Stimulated activated CD4-positive, alpha-beta T cell treated with anti-CD3 and anti-CD28 coated beads, Interleukin-15, amount 100 ng/mL, for 1 hour (primary cell): ENCODE measurements at places on chromosomes 5 and 9.

GRCh38 chr5:113663879-113664541, 150.5 kb downstream of the YTHDC2 start:
- no peak for DNase-seq

DNA sequence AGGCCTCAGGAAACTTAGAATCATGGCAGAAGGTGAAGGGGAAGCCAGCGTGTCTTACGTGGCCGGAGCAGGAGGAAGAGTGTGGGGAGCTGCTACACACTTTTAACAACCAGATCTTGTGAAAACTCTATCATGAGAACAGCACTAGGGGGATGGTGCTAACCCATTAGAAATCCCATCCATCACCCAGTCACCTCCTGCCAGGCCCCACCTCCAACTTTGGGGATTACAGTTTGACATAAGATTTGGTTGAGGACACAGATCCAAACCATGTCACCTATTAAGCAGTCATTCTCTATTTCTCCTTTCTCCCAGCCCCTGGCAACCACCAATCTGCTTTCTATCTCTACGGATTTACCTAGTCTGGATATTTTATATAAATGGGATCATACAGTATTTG, 26.9 kb downstream of the PBX3 start:
- DNase-seq, result no peak

GRCh38 chr5:4758550-4758949, 381.6 kb upstream of the ADAMTS16 start:
- DNase-seq, result no peak

GRCh38 chr5:14186059-14186830, 43.1 kb downstream of the TRIO start:
- DNase-seq, result no peak

GRCh38 chr5:44396312-44396711, 7.1 kb upstream of the FGF10 start:
- no peak for DNase-seq

- DNase-seq, result no peak
Observed at GRCh38 chr9:38046661-38047300, 22.2 kb downstream of the SHB start.

DNA sequence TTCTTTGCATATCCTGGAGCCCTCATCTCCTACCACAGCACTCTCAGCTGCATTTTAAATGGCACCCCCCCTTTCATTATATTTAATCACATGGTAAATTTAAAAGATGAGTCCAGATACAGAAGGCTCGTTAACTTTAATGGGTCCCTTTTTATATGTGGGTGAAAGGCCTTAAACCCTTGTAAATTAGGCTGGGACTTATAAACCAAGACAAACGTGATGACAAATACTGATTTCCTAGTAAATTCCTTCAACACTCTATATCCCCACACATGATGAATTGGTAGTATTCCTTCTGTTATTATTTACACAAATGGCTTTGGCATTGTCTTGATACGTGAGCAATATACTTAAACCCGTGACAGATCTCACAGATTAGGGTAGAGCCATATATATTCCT, 210.6 kb downstream of the CAAP1 start:
- no peak for DNase-seq

- DNase-seq, result no peak
Observed at GRCh38 chr5:107300721-107301327, 369.9 kb downstream of the EFNA5 start.

GRCh38 chr5:112333331-112333781, 85.7 kb downstream of the EPB41L4A start:
- no peak for DNase-seq

DNA sequence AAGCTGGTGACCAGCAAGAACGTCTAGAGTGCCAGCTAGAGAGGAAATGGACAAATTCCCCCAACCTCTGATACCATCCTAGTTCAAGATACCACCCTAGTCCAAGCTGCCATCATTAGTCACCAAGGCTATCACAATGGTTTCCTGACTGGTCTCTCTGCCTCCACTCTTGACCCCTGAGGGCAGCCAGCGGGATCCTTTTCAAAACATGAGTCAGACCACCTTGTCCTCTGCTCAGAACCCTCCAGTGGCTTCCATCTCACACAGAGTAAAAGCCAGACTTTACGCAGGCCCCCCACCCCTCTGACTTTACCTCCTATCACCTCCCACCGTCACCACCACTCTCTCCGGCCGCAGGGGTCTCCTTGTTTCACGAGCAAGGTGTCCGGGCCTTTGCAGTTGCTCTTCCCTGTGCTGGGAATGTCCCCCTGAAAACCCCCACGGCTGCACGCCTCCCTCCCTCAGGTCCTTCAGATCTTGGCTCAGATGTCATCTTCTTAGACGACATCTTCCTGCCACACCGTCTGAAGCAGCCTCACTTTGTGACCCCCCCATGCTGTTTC, 42.2 kb upstream of the FBXW11 start:
- no peak for DNase-seq

DNA sequence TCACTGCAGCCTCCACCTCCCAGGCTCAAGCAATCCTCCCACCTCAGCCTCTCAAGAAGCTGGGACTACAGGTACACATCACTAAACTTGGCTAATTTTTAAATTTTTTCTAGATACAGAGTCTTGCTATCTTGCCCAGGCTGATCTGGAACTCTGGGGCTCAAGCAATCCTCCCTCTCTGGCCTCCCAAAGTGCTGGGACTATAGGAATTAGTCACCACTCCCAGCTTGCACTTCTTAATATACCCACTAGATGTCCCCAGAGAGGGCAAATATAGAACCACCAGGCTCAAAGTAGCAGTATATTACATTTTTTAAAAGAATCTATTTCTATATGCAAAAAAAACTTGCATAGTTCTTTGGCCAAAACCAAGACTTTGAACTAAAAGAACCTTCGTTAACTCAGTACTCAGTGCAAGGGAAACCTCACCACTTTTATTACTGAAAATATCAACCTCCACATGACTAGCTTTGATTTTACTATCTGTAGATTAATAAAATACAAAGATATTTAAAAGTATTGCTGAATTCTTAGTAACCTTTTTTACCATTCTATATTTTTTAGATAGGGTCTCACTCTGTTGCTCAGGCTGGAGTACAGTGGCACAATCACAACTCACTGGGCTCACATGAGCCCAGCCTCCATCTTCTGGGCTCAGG, 25.8 kb upstream of the HSD17B3 start:
- no peak for DNase-seq

GRCh38 chr5:141374627-141375026, 936 bp downstream of the PCDHGA6 start:
- no peak for DNase-seq

DNA sequence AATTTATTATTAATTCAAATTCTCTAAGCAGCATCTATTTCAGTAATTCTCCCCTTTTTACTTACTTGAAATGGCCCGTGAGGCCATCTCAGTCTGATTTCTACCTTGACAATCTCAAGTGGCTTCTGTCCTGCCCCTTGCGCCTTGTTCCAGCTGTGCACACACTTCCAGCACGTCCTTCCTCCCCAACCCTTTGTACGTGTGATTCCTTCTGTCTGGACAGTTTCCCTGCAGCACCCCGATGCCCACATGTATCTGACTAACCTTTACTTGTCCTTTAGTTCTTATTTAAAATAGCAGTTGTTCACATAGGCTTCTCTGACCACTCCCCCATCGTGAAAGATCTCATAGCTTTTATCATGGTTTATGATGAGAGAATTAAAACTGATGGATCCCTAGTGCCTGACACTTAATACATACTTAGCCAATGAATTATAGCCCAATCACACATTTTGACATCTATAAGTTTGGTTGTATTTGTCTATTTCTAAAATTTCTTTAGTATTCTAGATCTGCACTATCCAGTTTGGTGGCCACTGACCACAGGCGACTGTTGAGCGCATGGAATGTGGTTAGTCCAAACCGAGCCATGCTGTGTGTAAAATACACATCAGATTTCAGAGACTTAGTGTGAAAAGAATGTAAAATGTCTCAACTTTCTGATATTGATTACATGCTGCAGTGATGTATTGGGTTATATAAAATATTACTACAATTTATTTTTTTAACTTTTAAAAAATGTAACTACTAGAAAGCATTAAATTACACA, 14.3 kb downstream of the ZBTB34 start:
- DNase-seq, result no peak

DNA sequence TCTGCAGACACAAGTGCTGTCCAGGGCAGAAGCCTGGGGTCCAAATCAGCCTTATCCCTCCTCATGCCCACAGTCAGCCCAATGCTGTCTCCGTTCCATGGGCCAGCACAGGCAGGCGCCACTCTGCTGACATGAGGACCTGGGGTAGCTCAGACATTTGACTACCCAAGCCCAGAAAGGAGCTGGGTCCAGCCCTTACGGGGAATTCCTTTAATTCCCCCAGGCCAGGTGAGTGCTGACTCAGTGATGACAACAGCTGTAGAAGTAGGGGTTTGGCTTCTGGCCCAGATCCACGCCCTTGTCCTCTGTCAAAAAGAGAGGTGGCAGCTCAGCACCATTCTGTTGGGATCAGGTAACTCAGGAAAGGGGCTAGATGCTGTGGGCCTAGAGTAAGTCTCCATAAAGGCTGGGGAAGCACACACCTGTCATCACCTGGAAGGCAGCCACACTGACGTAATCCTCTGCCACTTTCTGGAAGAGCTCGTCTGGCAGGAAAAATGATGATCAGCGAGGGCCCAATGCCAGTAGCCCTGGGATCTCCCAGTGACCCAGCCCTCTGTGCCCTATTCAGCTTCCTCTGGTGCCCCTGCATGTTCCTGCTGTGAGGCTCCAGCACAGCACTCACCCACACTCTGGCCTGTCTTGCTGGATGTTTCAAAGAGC, 1.9 kb downstream of the RAB24 start:
- DNase-seq, result no peak

GRCh38 chr5:150519560-150519945, 11.6 kb downstream of the NDST1 start:
- no peak for DNase-seq

DNA sequence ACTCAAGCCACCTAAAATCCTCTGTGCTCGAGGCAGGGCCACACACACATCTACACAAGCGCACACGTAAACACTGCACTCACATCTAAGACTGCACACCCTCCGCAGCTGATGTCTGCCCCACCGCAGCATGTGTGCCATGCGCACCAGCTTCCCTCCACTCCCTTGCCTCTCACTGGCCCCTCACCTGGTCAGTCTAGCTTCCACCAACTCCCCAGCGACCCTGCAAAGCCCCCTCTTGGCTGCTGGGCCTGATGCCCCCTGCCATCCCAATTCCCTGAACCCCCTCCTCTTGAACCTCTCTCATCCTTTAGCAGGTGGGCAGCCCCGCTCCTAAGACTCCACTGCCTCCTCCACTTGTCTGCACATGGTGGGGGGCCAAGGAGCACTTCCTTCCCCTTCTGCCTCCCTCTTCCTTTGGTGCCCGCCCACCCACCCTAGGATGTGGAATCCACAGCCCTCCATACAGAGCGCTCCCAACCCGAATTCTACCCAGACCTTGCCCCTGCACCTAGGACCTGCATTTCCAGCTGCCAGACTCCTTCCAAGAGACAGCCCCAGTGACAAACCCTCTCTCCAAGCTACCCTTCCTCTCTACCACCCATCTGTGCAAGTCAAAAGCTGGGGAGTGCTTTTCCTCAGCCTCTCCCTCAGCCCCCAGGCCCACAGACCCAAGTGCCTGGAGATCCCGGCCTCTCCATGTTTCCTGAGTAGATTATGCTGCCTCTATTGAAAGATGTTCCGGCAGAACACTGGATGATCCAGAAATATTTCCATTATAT, 23.9 kb downstream of the ADAMTS2 start:
- DNase-seq, result no peak

DNA sequence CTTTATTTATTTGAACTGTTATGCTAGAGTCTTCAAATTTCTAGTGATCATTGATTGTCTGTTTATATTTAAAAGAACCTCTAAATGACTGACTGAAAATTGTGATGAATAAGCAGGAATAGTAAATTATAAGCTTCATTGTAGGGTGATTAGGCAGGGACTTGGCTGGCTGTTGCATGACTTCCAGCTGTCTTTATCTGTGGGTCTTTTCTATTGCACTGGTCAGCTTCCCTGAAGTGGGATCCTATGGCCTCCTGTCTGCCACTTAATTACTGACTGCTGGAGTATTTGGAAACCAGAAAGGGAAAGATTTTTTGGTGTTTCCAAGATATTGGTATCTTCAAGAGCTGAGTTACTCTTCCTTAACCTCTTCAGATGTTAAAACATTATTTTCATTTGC, 123.0 kb upstream of the CCNH start:
- DNase-seq, result no peak

GRCh38 chr5:143557061-143557818, 153.8 kb upstream of the NR3C1 start:
- DNase-seq, result no peak

DNA sequence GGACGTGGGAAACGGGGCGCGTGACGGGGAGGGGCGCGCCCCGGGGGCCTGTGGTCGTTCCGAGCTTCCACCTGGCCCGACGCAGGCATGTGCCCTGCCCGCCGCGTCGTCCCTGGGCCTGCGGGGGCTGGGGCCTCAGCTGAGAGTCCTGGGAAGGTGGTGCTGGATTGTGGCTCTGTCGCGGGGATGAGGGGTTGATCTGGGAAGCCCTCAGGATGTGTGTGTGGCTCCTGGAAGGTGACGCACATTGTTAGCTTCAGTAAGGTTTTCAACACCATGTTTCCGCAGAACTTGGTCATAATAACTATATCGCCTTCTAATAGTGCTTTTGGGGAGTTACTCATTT, 589.1 kb downstream of the MTRR start:
- no peak for DNase-seq

DNA sequence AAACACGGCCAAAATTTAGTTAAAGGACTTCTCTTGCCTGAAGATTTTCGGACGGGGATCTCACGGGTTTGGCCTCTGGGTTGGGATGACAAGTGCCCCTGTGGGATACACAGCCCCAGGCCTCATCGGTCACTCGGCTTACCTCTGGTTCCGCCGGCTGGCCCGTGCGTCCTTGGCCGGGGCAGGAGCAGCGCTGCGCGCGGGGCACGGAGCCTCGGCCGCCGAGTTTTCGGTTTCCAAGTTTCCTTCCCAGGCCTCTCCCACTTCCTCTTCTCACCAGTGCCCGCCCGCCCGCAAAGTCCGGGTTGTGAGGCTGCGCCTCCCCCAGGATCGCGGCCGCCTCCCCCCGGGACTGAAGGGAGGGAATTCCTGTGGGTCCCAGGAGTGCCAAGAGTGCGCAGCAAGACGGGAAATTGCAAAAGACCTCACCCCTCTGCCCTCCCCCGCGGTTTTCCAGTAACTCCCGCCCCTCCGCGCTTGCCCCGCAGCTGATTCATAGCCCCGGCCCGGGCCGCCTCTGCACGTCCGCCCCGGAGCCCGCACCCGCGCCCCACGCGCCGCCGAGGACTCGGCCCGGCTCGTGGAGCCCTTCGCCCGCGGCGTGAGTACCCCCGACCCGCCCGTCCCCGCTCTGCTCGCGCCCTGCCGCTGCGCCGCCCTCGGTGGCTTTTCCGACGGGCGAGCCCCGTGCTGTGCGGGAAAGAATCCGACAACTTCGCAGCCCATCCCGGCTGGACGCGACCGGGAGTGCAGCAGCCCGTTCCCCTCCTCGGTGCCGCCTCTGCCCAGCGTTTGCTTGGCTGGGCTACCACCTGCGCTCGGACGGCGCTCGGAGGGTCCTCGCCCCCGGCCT, at the start of gene OSMR:
OSMR (plus strand) TSS at position 487 of the 853 bp plus-strand sequence. CDS start 23,033 bp downstream, outside the sequence.
- no peak for DNase-seq

GRCh38 chr5:128546658-128547281, 8.7 kb upstream of the FBN2 start:
- DNase-seq, result no peak
